ENCODE measurements at places on chromosomes 5 and 9.

- DNase-seq: no peak
Observed at GRCh38 chr9:131986576-131986975, 93.1 kb downstream of the MED27 start.

DNA sequence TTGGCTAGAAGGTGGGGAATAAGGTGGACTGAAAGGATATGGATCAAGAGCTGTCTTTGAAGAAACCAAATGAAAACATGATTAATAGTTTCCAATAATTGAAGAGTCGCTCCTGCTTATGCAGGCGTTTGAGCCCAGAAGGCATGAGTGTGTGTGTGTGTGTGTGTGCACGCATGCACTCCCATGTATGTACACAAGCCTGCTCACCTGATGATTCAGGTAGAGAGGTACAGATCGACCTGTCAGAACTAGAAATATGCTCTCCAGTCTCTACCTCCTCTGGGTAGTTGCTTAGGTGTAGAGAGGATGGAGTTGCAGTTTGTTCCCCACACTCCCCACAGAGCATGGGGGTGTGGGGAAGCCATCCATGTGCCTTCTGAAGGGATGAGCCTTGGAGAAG lies 1.1 kb upstream of the FGF1 start:
- DNase-seq: no peak

DNA sequence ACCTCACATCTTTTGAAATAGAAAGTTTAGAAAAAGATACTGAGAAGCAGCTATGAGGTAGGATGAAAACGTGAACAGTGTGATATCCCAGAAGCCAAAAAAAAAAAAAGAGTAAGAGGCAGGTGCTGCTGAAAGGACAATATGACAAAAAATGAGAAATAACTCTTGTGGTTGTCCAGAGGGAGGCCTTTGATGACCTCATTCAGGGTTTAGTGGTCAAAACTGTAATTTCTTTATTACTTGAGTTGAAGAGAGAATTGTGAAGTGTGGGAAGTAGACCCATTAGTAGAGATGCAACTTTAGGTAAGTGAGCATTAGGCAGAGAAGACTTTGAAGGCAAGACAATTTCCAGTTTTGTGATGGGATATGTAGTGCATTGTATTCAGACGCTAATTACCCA lies 1306.3 kb upstream of the ACO1 start:
- no peak for DNase-seq

DNA sequence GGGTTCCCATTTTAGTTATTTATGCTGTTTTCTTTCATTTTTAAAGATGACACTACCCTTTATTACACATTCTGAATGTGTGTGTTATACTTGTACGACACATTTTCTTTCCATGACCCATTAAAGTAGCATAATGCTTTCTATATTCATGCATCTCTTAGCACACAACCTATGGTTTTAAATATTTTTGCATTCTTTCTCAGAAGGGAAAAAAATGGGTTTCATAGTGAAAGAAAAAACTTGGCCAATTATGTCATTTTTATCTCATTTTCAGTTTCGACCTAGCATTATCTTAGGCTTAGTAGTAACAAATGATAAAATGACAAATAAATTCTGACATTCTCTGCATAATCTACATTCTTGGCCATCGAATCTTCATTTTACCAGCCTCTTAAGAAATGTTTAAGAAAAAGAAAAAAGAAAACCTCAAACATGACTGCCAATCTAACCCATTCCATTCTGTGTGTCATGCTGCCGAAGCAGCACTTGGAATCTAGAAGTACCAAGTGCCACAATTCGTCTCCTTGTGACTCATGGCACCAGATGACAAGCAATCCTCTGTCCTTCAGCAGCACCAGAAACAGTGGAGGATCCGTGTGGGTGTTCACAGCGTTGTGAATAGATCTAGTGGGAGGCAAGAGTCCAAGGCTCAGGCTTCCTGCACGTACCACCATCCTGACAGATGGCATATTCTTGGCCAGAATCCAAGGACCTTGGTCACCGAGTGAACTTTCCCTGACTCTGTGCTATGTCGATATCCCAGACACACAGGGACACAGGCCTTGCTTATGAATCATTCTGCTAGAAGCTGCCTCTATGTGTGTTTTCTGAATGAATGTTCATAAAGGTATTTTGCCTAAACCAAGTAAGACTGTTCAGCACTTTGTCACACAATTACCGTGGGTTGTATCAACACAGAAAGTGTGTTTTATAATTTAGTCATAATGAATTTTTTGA lies 502.7 kb downstream of the NR2F1-AS1 start:
- DNase-seq: no peak
